ENCODE measurements at places on chromosomes 7 and 10.

DNA sequence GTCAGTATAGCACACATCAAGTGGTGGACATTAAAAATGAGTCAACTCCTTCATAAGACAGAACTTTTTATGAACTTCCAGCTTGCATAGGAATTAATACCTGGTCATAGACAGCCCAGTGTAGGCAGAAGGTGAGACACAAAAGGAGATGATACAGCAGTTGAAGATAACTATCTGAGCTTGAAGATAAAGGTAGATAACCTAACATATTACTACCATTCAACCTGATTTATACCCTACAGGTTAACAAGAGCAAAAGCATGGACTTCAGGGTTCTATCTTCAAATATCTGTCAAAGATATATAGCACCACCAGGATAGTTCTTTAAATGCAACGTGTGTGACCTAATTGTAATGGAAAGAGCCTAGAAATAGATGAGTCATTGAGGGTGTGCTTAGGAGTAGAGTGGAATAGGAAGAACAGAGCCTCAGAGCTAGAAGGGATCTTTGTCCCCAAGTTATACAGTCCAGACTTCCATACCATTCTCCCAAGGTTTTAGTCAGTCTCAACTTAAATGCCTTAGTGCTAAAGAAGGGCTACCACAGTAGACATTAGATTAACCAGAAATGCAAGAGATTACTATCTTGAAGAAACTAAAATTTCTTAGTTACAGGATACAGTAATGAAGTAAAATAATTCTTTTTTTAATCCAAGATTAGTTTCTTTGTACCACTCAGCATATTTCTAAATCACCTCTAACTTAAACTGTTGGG lies 9.2 kb downstream of the ZNF800 start:
- H3K36me3 ChIP-seq, result peaks cover 50% of the 10 kb centered on the region
- no peak overlapping the region for H3K4me3 ChIP-seq
- H3K27ac ChIP-seq, result no peak overlapping the region
- no peaks in the 10 kb centered on the region for H3K27me3 ChIP-seq
- no peak for DNase-seq
- H3K4me1 ChIP-seq, result peaks cover 56% of the 10 kb centered on the region

DNA sequence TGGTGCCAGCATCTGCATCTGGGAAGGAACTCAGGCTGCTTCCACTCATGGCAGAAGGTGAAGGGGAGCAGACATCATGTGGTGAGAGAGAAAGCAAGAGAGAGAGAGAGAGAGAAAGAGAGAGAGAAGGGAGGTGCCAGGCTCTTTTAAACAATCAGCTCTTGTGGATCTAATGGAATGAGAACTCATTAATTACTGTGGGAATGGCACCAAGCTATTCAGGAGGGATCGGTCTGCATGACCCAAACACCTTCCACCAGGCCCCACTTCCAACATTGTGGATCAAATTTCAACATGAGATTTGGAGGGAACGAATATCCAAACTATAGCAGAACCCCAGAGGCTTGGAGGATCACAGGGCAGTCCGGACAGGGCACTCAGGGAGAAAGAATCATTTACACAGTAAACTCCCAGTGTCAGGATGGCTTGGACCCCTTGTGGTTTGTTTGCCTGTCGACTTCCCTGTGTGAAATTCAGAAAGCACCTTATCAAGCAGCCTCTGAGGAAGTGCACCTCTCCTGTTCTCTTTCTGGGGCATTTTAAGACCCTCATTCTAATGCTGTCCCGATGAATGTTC lies 308.5 kb downstream of the REEP3 start:
- H3K27me3 ChIP-seq, result no peaks in the 10 kb centered on the region
- no peak for DNase-seq
- no peak overlapping the region for H3K27ac ChIP-seq
- H3K36me3 ChIP-seq, result no peaks in the 10 kb centered on the region
- no peak overlapping the region for H3K4me3 ChIP-seq
- no peaks in the 10 kb centered on the region for H3K4me1 ChIP-seq

- peaks cover 49% of the 10 kb centered on the region for H3K36me3 ChIP-seq
- no peak overlapping the region for H3K27ac ChIP-seq
- DNase-seq, result no peak
- H3K27me3 ChIP-seq, result no peaks in the 10 kb centered on the region
- peaks cover 15% of the 10 kb centered on the region for H3K4me1 ChIP-seq
These were observed 53.5 kb downstream of the SEPTIN7 start for GRCh38 chr7:35854311-35854710.

DNA sequence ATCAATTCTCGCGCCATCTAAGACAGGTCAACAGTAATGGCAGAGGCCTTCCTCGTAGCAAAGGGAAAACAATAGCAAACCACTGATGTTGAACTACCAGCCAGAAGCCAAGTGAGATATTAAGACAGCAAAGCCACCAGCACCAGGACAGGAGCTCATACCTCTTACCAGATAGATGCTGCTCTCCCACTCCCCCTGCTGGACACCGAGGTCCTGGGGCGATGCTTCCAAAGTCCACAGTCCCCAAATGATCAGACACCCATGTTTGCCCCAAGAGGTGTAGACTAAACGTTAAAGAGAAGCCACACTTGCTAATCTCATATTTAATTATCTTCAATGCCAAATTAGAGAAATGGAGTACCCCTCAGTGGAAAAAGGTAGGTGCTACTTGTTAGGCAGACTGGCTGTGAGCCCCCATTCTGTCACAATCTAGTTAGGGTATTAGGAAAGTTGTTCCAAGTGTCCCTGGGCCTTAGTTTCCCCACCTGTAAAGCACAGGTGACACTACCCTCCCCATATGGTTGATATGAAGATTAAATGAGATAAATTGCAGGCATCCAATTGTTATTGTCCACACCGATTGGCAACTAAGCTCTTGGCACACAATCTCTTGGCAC lies 39.9 kb downstream of the TOMM7 start:
- no peaks in the 10 kb centered on the region for H3K4me1 ChIP-seq
- H3K4me3 ChIP-seq, result no peak overlapping the region

DNA sequence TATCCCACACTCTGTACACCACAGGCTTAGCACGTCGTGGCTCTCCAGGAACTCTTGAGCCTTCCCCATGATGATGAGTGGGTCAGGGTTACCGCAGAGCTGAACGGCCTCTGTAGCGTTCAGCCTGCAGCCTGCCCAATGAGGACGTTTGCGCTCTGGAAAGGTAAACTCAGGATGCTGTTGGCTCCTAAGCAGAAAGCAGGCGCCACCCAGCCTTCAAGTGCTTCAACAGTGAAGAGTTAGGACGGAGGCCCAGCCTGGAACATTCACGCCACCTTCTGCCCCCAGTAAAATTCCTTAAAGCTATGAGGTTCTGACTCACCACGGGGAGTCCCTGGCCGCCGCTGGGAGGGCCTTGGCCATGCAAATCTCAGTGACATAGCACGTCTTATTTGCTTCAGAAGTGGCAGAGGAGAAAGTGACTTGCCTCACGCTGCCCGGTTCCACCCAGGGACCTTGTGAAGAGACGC lies 161.5 kb upstream of the SH2B2 start:
- H3K36me3 ChIP-seq, result no peaks in the 10 kb centered on the region
- no peak for DNase-seq
- no peaks in the 10 kb centered on the region for H3K27me3 ChIP-seq

DNA sequence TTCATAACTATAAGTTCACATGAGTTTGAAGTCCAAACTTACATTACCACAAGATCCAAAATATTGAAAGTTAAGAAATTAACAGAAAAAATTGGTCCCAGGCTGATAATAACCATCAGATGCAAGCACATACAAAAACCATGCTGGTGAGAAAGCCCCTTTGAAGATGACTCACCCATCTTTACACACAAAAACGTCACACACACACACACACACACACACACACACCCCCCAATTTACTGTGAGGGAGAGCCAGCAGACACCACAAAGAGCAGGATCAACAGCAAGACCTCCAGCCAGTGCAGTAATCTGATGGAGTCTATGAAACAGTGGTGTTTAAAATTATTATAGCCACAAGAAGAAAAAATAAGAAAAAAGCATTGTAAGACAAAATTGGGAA lies 50.1 kb upstream of the DRGX start:
- H3K36me3 ChIP-seq, result no peaks in the 10 kb centered on the region
- no peak overlapping the region for H3K4me3 ChIP-seq
- peaks cover 32% of the 10 kb centered on the region for H3K4me1 ChIP-seq
- no peak overlapping the region for H3K27ac ChIP-seq

DNA sequence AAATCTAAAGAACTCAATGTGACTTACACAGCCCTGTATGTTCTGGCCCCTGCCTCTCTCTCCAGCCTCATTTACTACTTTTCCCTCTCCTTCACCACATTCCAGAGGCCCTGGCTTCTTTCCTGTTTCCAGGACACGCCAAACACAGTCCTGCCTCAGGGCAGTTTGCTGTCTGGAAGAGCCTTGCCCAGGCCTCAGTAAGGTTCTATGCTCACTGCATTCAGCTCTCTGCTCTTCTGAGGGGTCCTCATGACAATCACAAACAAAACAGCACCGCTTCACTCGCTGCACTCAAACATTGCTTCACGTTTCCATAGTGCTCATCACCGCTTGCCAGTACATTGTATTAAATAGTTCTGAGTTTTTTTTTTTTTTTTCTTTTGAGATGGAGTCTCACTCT lies 35.1 kb upstream of the GARS1 start:
- peaks cover 11% of the 10 kb centered on the region for H3K36me3 ChIP-seq
- H3K27me3 ChIP-seq, result no peaks in the 10 kb centered on the region
- H3K27ac ChIP-seq, result no peak overlapping the region
- H3K4me1 ChIP-seq, result no peaks in the 10 kb centered on the region
- H3K4me3 ChIP-seq, result no peak overlapping the region

- no peak overlapping the region for H3K4me3 ChIP-seq
- peaks cover 4% of the 10 kb centered on the region for H3K27me3 ChIP-seq
- H3K4me1 ChIP-seq, result peaks cover 8% of the 10 kb centered on the region
- H3K27ac ChIP-seq, result no peak overlapping the region
These were observed 127.3 kb downstream of the RNLS start for GRCh38 chr10:88455831-88456230.

GRCh38 chr10:115118346-115118745 lies 25.2 kb downstream of the ATRNL1 start:
- no peak overlapping the region for H3K4me3 ChIP-seq
- H3K27me3 ChIP-seq, result peaks cover 10% of the 10 kb centered on the region
- no peak for DNase-seq
- no peak overlapping the region for H3K27ac ChIP-seq

GRCh38 chr7:11846361-11846955 lies 14.5 kb upstream of the THSD7A start:
- no peaks in the 10 kb centered on the region for H3K36me3 ChIP-seq
- no peak overlapping the region for H3K27ac ChIP-seq
- no peaks in the 10 kb centered on the region for H3K4me1 ChIP-seq
- no peak for DNase-seq

GRCh38 chr7:105837765-105838626 lies 38.4 kb downstream of the ATXN7L1 start:
- no peaks in the 10 kb centered on the region for H3K36me3 ChIP-seq
- H3K27ac ChIP-seq, result no peak overlapping the region
- H3K27me3 ChIP-seq, result no peaks in the 10 kb centered on the region
- H3K4me1 ChIP-seq, result peaks cover 7% of the 10 kb centered on the region
- no peak overlapping the region for H3K4me3 ChIP-seq

DNA sequence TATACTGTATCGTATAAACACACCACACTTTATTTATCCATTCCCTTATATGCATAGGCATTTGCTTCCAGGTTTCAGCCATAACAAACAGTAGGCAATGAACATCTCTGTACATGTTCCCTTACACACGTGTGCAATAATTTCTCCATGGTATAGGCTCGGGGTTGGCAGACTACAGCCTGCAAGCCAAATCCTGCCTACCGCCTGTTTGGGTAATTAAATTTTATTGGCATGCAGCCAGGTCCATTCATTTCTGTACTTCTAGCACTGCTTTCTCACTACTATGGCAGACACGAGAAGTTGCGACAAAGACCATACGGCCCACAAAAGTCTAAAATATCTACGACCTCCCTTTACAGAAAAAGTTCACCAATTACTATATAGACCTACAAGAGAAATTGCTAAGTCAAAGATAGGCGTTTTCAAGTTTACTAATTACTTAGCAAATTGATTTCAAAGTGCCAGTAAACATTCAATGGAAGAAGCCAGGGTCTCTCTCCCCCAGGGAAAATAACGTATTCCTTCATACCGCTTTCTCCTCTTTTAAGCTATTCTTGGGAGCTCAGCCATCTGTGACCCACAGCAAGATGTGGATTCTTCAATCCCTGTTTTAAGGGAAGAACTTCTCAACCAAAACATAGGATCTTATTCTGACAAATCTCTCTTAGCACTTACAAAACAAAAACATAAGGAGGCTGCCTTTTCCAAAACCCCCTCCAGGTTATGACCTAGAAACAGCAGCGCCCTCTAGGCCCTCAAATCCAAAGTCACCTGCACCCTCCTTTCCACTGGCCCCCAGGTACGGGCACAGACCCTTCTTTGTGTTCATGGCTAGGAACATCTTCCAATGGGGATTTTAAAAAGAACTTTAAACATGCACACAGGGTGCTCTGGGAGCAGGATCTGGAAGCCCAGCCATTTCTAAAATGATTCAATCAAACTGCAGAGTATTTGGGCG lies 100.5 kb downstream of the FGFR2 start:
- H3K4me1 ChIP-seq, result no peaks in the 10 kb centered on the region
- no peak overlapping the region for H3K4me3 ChIP-seq
- no peaks in the 10 kb centered on the region for H3K36me3 ChIP-seq
- no peak overlapping the region for H3K27ac ChIP-seq

- H3K4me1 ChIP-seq, result peaks cover 8% of the 10 kb centered on the region
- H3K27ac ChIP-seq, result no peak overlapping the region
- peaks cover 2% of the 10 kb centered on the region for H3K27me3 ChIP-seq
- H3K4me3 ChIP-seq, result no peak overlapping the region
- no peaks in the 10 kb centered on the region for H3K36me3 ChIP-seq
These were observed 168.8 kb upstream of the CDCA7L start for GRCh38 chr7:22114440-22114981.

GRCh38 chr10:116742367-116743265 lies at the start of gene HSPA12A:
TSS of gene HSPA12A (minus strand) at chr10:116742566. CDS start at chr10:116742469, 97 bp downstream.
- peaks cover 8% of the 10 kb centered on the region for H3K4me1 ChIP-seq
- H3K27ac ChIP-seq, result no peak within 1 kb of the TSS
- H3K27me3 ChIP-seq, result peaks cover 59% of the 10 kb centered on the region
- H3K36me3 ChIP-seq, result no peaks in the 10 kb centered on the region
- H3K4me3 ChIP-seq, result peak within 1 kb of the TSS; percentile 25

GRCh38 chr10:27285093-27285492 lies 44.5 kb upstream of the ACBD5 start:
- H3K27me3 ChIP-seq, result no peaks in the 10 kb centered on the region

DNA sequence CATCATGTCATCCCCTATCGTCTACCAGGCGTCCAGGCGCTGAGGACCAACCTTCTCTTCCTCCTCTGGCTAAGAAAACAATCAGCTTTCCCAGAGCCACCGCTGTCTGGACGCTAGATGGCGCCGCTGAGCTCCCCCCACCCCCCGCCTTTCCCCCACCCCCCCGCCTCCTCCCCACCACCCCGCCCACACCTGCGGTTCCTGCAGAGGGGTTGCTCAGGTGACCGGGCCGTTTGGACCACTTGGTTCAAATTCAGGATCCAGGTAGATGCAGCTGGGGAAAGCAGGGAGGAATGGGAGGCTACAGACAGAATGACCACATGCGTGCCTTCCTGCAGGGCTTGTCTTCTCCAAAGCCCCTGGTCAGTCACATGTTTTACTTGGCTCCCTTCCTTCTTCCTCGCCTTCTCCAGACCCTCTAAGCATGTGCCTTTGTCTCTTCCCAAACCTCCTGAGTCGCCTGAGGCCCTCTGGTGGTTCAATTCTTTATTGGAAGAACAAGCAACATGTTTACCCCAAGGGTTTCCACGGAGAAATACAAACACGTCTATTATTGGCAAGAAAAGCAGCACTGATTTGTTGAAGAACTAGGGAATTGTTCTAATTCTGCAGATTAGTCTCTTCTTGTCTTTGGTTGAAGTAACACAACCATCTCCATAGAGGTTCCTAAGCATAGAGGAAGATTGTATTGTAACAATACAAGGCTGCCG lies 24.7 kb downstream of the AOC1 start:
- H3K27ac ChIP-seq, result no peak overlapping the region
- peaks cover 50% of the 10 kb centered on the region for H3K27me3 ChIP-seq
- no peaks in the 10 kb centered on the region for H3K4me1 ChIP-seq

Measured in activated CD8-positive, alpha-beta T cell treated with anti-CD3 and anti-CD28 coated beads, Interleukin-2, amount 10 ng/mL, durations not matched to agents 7 days and 5 days (primary cell).